ENCODE measurements at places on chromosomes 2 and 18.

GRCh38 chr2:4976407-4976806 lies 715.8 kb upstream of the SOX11 start:
- DNase-seq, result no peak

GRCh38 chr18:4391859-4392258 lies 63.2 kb downstream of the DLGAP1 start:
- DNase-seq, result no peak

- DNase-seq, result no peak
These were observed 7.3 kb downstream of the TNFRSF11A start for GRCh38 chr18:62332431-62332830.

GRCh38 chr2:239723486-239724193 lies 301.5 kb downstream of the NDUFA10 start:
- no peak for DNase-seq

GRCh38 chr18:74389171-74389927 lies 67.8 kb downstream of the DIPK1C start:
- DNase-seq, result no peak

- no peak for DNase-seq
These were observed 160.4 kb downstream of the NUP35 start for GRCh38 chr2:183284606-183285005.

- no peak for DNase-seq
These were observed 85.1 kb upstream of the ATL2 start for GRCh38 chr2:38462121-38462661.

DNA sequence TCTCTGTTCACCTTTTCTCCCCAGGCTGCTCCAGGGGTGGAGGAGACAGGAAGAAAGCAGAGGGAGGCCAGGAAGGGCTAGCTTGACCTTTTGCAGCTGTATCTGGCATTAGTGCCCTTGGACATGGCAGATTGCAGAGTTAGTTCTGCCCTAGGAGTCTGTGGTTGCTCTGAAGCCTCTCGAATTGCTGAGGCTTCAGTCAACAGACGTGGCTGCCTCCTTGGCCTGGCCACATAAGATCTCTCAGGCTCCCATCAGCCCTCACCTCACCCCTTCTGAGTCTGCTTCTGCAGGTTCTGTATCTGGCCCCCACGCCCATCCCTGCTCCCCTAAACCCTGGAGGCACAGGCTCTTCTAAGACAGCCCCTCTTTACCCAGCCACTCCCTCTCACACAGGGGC lies 18.2 kb upstream of the PLB1 start:
- DNase-seq, result no peak

DNA sequence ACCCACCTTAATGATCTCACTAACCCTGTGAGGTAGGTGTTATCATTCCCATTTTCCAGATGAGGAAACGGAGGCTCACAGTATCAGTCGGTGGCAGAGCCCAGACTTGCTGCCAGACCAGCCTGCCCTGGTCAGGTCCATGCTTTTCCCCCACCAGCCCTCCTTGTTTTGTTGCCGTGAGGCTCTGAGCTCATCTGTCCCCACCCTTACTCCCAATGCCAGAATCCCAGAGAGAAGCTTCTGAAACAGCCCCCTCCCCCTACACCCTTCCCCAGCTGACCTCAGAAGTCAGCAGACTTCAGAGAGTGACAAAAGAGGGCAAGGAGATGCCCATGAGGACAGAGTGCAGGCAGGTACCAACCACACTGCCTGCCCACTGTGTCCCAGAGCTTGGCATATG lies 20.8 kb upstream of the TNS1 start:
- DNase-seq, result no peak

Measured in pons (tissue), 1 donor.